ENCODE measurements at places on chromosomes 7 and 10.

DNA sequence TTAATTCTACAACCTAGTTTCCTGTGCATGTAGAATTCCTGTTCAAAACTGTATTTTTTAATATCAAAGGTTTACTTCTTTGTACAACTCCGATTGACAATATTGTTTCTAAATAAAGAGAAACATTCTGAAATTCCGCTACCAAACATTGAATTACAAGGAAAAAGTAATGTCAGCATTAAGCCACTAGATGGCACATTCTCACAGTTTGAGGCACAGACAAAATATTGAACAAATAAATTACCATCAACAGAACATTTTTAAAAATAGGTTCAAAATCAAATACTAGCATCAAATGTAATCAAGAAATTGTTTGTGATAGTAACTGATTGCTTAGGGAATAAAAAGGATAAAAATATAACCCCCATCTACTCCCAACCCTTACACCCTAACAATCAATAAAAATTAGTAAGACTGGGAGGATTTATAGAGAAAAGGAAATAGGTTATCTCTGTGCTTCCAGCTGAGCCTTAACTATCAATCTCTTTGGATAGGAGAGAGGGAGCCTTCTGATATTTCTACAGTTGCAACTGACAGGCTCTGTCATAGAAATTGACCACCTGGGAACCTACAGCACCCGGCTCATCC lies 86.6 kb upstream of the C7orf33 start:
- H3K4me1 ChIP-seq, result no peaks in the 10 kb centered on the region
- DNase-seq, result peak; percentile 61
- H3K27ac ChIP-seq, result no peak overlapping the region
- no peaks in the 10 kb centered on the region for H3K36me3 ChIP-seq

DNA sequence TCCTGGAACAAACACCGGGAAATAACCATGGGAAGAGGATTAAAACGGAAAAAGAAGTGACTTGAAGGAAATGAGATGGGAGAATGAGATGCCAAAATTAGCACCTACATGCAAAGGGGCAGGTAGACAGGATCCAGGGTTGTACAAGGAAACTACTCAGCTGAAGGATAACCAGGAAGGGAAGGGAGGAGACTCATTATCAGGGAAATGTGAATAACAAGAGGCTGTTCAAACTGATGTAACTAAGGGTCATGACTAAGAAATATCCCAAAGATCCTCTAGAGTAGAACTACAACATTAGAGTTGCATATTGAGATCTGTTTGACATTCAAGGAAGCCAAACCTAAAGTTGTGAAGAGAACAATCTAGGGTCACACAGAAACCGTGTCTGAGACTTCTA lies 166.2 kb upstream of the SP8 start:
- no peaks in the 10 kb centered on the region for H3K27me3 ChIP-seq
- H3K36me3 ChIP-seq, result no peaks in the 10 kb centered on the region
- H3K4me1 ChIP-seq, result no peaks in the 10 kb centered on the region
- DNase-seq, result no peak

DNA sequence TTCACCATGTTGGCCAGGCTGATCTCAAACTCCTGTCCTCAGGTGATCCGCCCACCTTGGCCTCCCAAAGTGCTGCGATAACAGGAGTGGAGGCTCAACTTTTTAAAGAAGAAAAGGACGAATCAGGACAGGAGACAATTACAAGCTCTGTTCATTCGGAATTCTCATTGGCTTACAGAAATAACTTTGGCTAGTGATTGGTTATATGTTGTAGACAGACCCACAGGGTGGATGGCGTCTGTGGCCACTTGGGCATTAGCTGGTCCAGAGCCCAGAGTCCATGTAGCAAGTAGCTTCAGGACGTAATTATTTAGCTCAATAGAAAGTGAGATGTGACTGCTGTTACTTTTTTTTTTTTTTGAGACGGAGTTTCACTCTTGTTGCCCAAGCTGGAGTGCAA lies 160.5 kb upstream of the TNRC18 start:
- no peaks in the 10 kb centered on the region for H3K27me3 ChIP-seq
- no peaks in the 10 kb centered on the region for H3K36me3 ChIP-seq
- 0 out of 2 replicates have a peak, but pooled peaks cover 4% of the 10 kb centered on the region for H3K4me1 ChIP-seq
- H3K4me3 ChIP-seq, result no peak overlapping the region

GRCh38 chr10:61592581-61592980 lies 70.1 kb upstream of the CABCOCO1 start:
- peak; percentile 4 for DNase-seq
- no peak overlapping the region for H3K27ac ChIP-seq
- no peaks in the 10 kb centered on the region for H3K27me3 ChIP-seq
- H3K4me1 ChIP-seq, result no peaks in the 10 kb centered on the region
